Activated naive CD4-positive, alpha-beta T cell treated with anti-CD3 and anti-CD28 coated beads, Interleukin-2, amount 10 ng/mL, durations not matched to agents 5 hours and 36 hours (primary cell): ENCODE measurements at places on chromosomes 1 and 21. TPM values are rescaled to one million over a fixed set of nuclear protein-coding genes. Genes with fewer than 3 reads are reported as not detected.

Gene OR2L3
- total RNA-seq: not detected

Gene TMEM82
- total RNA-seq: not detected

Gene PLEKHA6
- total RNA-seq: 0.03 TPM

Gene C1orf56
- total RNA-seq: 1.4 TPM

Gene TDRD10
- total RNA-seq: not detected

Gene CRP
- not detected for total RNA-seq

Gene MCOLN3
- total RNA-seq: 11.5 TPM

Gene FMO3
- not detected for total RNA-seq

Gene TAS1R1
- total RNA-seq: not detected

Gene NUP133
- total RNA-seq: 35.5 TPM

Gene ACKR1
- not detected for total RNA-seq

Gene HPDL
- 5.0 TPM for total RNA-seq

Gene DOP1B
- 27.9 TPM for total RNA-seq

Gene DMBX1
- not detected for total RNA-seq

Gene C1orf185
- not detected for total RNA-seq

Gene HSD3B2
- not detected for total RNA-seq

Gene PRRC2C
- total RNA-seq: 208 TPM

Gene RGS8
- not detected for total RNA-seq

Gene SZT2
- total RNA-seq: 64.9 TPM

Gene OR2G3
- not detected for total RNA-seq

Gene GSTM2
- 22.6 TPM for total RNA-seq

Gene BRINP3
- total RNA-seq: not detected

Gene KPRP
- total RNA-seq: not detected

Gene PLPPR5
- total RNA-seq: not detected

Gene CELA3A
- total RNA-seq: not detected
